Hypothalamus (tissue), 51 donors: ENCODE measurements at places on chromosomes 13 and 19.

GRCh38 chr13:23620211-23620610, 50.0 kb downstream of the TNFRSF19 start:
- DNase-seq, result no peak

DNA sequence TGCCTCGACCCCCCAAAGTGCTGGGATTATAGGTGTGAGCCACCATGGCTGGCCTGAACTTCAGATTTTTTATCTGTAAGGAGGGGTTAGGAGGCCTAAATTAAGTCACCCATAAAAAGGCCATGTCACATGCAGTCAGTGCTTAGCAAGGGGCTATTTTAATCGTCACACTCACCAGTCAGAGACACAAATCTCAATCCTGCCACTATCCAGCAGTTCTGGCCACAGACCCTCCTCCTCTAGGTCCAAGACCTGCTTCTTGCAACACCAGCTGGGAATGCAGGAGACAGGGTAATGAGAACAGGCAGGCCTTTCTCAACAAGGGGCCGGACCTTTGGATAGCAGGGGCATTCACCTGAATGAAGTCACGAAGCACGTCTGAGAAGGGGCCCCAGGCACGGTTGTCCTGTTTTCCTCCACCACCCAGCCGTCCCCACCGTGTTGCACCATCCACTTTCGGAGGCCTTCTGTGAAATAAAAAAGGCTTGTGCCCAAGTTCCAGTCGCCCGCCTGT, 1.4 kb downstream of the FBXO27 start:
- no peak for DNase-seq

- no peak for DNase-seq
These were observed 121.8 kb downstream of the AKAP11 start for GRCh38 chr13:42393573-42394360.

DNA sequence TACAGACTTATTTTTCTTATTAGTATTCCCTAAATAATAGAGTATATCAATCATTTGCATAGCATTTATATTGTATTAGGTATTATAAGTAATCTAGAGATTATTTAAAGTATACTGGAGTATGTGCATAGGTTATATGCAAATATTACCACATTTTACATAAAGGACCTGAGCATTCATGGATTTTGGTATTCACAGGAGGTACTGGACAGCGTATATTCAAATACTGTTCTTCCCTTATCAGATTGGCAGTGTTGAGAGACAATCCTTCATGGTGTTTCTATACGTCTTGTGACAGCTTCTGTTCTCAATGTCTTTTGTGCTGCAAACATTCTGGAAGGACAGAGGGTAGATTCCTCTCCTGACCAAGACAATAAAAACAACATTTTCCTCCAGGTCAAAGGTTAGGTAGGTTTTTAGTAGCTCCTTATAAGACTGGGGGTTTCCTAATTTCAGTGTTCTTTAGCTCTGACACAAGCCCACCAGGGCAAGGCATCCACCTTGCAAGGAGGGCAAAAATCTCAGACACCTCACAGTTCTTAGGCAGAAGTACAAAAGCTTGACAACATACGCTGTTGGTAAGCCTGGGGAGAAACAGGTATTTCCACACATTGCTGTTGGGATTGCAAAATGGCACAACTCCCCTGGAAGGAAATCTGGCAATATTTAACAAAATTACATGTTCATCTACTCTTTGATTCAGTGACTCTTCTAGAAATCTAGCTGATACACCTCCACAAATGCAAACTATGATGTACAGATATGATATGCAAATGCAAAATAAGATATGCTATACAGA, 20.6 kb upstream of the PCCA start:
- no peak for DNase-seq

GRCh38 chr19:32691952-32692726, 518 bp downstream of the NUDT19 start:
- DNase-seq, result peak; percentile 22

DNA sequence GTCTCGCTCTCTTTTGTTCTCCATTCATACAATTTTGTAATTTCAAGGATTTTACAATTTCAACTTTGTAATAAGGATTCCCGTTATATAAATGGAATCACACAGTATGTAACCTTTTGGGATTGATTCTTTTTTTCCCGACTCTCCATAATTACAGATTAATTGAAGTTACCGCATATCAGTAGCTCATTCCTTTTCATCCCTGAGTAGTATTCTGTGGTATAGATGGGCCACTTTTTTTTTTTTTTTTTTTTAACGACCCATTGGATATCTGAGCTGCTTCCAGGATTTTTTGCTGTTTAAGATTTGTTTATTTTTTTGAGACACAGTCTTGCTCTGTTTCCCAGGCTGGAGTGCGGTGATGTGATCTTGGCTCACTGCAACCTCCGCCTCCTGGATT, 27.8 kb downstream of the UHRF1 start:
- DNase-seq, result no peak

- no peak for DNase-seq
These were observed 281.3 kb downstream of the KLF5 start for GRCh38 chr13:73340069-73340468.

- no peak for DNase-seq
These were observed 10.3 kb upstream of the POSTN start for GRCh38 chr13:37608750-37609339.

DNA sequence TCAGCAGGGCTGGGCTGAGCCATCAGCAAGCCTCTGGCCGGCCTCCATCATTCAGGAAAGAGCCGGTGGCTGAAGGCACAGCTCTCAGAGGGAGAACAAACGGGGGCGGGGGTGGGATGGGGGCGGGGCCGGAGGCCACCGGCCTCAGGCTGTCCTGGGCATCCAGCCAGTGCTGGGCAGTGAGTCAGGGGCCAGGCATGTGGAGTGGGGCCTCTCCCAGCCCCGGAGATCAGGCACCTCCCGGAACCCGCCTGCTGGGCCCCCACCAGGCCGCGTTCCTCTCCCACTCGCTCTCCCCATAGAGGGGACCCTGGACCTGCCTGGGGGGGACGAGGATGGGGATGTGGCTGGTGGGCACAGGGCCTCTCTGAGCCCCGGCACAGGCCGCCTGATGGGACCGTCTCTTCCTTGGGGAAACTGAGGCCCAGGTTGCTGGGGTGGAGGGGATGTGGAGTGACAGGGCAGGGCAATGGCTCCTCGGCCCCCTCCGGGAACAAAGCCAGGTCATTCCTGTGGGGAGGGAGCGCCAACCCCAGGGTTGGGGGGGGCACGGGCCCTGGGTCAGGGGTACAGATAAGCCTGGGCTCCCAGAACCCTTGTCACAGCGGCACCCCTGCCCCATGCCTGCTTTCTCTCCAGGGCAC, 12.9 kb downstream of the SPC24 start:
- peak; percentile 15 for DNase-seq

DNA sequence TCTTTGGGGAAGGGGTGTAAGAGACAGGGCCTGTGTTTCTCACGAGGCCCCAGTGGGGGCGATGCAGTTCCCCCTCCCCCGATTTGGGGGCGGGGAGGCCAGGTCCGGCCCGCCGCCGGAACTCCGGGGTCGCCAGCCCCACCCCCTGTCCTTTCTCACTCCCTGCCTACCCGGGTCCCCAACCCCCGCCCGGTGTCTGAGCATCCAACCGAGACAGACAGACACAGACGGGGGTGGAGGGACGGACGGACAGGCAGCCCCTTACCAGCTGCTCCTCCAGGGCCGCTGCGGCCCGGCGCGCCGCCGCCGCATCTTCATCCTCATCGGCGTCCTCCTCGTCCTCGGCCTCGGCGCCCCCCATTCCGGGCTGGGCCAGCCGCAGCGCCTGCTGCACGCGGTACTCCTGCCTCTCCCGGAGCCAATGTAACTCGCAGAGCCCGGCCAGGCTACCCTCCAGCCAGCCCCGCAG, 397 bp downstream of the DACT3 start:
- no peak for DNase-seq

DNA sequence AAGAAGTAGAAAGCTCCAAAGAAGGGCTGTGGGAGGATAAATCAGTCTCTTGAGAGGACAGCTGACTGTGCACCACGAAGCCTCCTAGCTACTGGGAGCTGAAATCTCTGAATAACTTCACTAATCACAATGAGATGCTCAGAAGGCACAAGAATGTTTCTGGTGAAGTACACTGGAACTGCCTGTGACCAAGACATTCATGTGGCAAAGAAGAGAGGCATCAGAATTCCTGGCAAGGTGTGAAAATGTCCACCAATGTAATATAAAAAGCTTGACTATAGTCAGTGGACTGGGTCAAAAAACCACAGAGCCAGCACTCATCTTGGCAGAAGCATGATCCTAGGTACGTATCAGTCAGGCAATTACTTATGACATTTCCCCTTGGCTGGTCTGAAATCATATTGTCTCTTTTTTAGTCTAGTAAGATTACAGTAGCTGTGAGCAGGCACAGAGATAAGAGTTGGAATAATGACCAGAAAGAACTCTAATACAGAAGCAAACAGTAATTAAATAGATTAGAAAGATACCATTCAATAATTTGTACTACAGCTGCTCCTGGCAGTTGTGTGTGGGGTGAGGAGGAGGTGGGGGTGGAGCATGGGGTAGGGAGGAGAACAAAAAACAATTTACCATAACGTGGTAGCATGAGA, 434.7 kb downstream of the DIAPH3 start:
- no peak for DNase-seq

- DNase-seq, result no peak
These were observed 39.1 kb downstream of the ACTN4 start for GRCh38 chr19:38686530-38686888.

DNA sequence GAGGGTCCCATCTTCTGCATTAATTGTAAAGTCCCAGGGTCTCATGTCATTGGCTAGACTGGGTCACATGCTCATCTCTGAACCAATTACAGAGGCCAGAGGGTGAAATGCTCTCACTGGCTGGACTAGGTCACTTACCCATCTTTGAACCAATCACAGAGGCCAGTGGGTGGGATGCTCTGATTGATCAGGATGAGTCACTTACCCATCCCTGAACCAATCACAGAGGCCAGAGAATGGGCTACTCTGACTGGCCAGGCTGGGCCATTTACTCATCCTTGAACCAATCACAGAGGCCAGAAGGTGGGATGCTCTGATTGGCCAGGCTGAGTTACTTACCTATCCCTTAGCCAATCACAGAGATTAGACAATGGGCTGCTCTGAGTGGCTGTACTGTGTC, 5.3 kb downstream of the MISP start:
- DNase-seq, result no peak

DNA sequence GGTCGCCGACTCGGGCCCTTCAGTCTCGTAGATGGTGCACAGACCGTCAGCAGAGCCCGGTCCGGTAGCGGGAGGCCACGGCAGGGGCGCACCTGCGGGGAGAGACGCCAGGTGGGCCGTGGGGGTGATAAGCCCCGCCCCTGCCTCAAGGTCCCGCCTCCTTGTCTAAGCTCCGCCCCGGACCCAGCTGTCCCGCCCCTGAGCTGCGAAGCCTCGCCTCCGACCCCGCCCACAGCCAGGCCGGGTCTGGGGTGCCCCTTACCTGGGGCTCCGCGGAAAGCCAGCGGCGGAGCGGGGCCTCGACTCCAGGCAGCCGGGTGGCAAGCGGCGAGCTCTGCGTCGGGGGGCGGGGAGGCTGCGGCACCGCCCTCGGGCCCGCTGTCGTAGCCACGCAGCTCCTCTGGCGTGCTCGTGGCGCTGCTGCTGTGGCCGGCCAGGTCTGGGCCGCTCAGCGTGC, 4.7 kb downstream of the PRR36 start:
- DNase-seq, result peak; percentile 42

DNA sequence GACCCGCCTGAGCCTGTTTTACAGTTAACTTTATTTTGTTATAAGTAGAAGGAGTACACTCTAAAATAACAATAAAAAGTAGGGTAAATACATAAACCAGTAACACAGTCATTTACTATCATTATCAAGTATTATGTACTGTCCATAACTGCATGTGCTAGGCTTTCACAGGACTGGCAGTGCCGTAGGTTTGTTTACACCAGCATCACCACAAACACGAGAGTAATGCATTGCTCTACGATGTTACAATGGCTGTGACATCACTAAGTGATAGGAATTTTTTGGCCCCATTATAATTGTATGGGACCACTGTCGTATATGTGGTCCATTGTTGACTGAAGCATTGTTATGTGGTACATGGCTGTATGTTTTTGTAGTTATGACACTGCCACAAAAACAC, 41.3 kb upstream of the SLC7A9 start:
- no peak for DNase-seq

DNA sequence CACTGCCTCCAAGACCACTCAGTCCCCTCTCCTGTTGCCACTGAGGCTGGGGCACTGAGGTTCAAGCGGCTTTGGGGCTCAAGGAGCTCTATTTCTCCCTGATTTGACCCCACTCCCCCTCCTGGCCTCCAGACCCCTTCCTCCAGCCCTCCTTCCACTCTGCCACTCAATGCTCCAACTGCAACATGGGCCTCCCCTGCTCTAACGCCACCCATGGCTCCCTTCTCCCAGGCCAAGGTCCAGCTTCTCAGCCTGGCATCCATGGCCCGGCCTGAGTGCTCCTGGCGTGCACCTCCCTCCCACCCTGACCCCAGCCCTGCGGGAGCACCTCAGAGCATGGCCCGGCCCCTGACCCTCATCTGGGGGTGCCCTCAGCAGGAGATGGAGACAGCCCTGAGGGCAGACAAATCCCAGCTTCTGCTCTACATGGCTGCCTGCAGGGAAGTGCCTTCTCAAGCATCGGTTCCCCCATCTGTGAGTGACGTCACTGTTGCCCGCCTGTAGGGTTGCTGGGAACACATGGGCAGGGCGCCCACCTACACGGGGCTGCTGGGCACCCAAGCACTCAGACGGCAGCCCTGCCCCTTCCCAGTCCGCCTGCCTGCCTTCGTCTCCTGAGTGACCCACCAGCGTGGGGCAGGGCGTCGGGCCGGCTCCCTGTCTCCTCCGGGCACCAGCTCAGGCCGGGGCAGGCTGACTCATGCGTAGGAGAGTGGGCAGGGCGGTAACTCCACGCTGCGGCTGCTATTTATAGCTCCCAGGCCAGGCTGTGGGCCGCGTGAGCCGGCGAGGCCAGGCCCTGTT, 1.6 kb upstream of the DIRAS1 start:
- no peak for DNase-seq

- no peak for DNase-seq
These were observed 8.0 kb downstream of the FXYD3 start for GRCh38 chr19:35123573-35123972.

DNA sequence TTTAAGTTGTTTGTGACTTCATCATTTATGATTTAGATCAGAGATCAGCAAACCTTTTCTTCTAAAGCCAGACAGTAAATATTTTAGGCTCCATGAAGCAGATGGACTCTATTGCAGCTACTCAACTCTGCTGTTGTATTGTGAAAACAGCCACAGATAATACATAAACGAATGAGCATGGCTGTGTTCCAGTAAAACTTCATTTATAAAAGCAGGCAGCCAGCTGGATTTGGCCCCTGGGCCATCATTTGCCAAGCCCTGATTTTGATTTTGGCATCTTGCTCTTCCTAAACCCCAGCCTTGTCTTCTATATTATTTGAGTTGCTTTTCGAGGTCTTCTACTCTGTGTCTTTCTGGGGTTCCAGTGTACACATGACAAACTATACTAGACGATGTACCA, 41.3 kb downstream of the RNASEH2B start:
- no peak for DNase-seq

- peak; percentile 8 for DNase-seq
These were observed 8.1 kb upstream of the ZNF784 start for GRCh38 chr19:55632463-55632834.
